SHP77 treated with DMSO at 0.1 percent for 48 hours (cell line): ENCODE measurements at places on chromosomes 5 and 9.
A peak's percentile ranks its signal among the peaks of the same experiment; 100 is the strongest.

GRCh38 chr5:60287174-60287771 is 393.7 kb upstream of the PDE4D start:
- DNase-seq = peak; percentile 19

DNA sequence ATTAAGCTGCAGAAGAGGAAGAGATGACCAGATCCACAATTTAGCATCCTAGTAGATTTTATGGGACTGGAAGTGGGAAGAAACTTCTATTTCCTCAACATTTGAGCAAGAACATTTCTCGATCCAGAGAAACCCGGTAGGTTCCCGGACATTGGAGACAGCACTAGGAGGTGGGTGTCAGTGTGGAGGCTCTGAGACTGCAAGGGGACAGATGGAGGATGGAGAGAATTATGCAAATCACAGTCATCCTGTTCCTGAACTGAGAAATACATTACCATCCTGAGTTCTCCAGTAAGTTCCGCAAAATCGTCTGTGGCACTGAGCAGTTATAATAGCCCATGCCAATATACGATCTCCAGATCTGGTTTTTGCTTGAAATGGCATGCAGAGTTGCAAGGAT is 25.6 kb downstream of the GLDC start:
- no peak for DNase-seq

DNA sequence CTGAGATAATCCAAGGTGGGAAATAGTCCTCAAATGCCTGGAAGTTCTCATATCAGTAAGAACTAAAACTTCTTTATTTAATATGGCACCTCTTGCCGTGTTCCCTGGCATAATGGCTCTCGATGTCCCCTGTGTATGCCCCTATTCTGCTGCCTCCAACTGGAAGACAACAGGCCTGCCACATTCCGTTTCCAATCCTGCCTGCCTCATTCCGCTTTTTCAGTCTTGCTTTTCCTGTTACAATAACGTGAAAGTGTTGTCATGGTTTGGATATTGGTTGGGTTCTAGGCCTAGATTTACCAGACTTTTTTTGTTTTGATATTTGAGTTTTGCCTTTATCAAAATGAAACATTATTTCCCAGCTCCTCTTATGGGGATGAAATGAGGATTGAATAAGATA is 98.2 kb downstream of the FOCAD start:
- DNase-seq = no peak

- DNase-seq = no peak
Measured at GRCh38 chr5:95417971-95418370, 26.8 kb downstream of the FAM81B start.

DNA sequence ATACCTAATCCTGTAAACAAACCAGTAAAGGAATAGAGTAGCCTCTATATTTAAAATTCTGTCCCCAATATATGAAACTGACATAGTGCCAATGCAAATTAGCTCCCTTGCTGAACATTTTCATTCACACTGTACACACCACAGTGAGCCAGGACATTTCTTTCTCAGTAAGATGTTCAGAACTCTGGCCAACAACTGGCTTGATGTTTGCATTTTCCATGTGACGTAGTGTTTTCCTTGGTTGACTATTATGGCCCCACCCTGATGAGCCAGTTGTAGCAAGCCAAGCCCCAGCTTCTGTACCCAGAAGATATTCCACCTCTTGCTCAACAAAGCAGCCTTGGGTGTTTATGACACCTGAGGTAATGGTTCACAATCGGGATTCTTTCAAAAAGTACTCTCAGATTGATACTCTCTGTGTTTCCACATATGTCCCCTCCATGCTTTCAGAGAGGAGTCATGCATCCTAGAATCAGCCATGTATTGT is 17.7 kb upstream of the ANXA1 start:
- DNase-seq = no peak

DNA sequence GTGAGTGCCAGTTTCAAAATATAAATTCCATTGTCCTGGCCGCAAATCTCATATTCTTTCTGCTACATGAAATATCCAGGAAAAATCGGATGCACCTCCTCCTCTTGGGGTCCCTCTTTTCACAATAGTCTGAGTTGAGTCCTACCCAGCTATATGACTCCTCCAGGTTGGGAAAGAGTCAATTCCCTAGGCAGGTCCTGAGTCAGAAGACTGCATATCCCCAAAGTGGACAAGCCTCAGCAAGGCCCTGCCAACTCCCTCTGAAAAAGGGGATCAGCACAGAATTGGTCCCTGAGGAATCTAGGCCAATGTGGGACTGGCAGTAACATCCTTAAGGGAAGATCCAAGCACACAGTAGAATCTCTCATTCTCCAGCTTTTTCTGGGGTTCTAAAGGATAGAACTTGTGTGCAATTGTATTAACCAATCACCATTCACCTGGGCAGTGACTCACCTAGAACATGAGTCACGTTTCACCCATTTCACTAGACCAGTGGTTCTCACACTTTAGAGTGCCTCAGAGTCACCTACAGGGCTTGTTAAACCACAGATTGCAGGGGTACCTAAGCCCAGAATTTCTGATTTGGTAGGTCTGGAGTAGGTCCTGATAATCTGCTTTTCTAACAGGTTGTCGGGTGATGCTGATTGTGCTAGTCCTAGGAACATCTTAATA is 44.7 kb upstream of the TMEM215 start:
- DNase-seq = no peak

- DNase-seq = no peak
Measured at GRCh38 chr5:111953351-111954127, 196.5 kb upstream of the NREP start.

DNA sequence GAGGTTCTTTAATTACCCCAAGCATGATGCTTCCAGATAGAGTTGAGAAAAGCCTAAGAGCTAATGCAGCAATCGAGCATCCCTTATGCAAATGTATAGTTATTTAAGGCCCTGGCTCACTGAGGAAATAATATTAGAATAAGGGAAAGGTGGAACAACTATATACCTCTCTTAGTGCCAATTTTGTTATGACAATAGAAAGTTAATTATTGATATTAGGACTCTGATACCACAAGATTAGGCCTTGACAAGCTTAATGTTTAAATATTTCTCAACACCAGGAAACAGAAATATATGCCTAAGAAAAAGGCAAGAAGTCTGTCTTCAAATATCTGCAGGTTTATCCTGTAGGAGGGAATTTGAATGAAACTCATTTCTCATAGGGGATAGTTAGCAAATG is 371.0 kb downstream of the PRELID2 start:
- DNase-seq = no peak

DNA sequence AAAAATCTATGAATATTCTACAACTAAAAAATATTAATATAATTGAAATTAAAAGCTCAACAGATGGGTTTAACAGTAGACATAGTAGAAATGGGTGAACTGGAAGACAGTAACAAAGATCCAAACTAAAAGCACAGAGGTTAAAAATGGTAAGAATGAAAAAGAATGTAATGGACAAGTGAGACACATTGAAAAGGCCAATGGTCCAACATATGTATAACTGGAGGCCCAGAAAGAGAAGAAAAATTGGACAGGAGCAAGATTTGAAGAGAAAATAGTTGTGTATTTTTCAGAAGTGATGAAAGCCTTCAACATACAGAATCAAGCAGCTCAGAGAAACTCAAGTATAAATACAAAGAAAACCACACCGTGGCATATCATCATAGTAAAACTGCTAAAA is 58.6 kb downstream of the PCDHGC5 start:
- no peak for DNase-seq

- DNase-seq = no peak
Measured at GRCh38 chr5:114054594-114054993, 307.3 kb upstream of the KCNN2 start.

GRCh38 chr9:13213337-13213736 is 66.2 kb downstream of the MPDZ start:
- no peak for DNase-seq

DNA sequence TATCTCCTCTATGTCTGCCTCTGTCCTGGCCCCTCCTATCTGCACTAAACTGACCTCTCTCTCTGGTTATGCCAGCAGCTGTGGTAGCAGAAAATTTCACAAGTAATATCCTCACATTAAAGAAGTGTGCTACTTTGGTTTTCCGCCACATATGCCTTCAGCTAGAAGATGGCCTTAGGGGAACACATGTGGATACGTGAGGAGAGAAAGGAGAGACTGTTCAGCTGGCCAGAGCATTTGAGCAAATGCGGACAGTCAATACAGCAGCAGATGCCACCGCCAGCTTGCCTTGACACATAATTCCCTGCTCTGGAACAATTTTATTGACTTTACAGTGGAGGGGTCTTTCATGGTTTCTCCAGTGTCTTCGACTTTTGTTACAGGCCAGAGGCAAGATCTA is 434.6 kb downstream of the TAF11L14 start:
- DNase-seq = peak; percentile 39

DNA sequence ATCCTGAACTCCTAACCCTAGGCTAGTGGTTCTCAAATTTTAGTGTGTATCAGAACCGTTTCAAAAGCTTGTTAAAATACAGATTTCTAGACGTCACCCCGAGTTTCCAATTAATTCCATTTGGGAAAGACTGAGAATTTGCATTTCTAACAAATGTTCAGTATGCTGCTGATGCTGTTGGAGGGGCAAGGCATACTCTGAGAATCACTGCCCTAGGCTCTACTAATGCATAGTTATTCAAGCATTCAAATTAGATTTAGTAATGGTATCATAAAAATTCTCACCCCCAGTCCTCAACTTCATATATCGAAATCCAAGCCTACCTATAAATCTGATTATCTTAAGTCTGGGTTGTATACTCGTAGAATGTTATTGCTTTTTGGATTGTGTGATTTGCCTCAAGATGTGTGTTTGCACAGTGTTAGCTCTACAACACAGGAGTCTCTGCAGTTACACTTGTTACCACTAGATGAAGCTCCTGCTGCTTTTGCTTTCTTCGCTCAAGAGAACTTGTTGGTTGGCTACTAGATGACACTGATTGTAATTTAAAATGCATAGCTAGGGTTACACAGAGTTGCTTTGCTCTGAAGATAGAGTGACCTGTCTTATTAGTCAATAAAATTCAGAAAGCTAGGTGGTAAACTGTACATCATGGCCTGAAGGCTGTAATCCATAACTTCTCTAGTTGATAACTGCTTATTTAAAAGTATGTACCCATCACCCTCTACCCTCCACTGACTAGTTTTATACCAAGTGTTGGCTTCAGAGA is 7.5 kb upstream of the ERAP2 start:
- DNase-seq = peak; percentile 42

DNA sequence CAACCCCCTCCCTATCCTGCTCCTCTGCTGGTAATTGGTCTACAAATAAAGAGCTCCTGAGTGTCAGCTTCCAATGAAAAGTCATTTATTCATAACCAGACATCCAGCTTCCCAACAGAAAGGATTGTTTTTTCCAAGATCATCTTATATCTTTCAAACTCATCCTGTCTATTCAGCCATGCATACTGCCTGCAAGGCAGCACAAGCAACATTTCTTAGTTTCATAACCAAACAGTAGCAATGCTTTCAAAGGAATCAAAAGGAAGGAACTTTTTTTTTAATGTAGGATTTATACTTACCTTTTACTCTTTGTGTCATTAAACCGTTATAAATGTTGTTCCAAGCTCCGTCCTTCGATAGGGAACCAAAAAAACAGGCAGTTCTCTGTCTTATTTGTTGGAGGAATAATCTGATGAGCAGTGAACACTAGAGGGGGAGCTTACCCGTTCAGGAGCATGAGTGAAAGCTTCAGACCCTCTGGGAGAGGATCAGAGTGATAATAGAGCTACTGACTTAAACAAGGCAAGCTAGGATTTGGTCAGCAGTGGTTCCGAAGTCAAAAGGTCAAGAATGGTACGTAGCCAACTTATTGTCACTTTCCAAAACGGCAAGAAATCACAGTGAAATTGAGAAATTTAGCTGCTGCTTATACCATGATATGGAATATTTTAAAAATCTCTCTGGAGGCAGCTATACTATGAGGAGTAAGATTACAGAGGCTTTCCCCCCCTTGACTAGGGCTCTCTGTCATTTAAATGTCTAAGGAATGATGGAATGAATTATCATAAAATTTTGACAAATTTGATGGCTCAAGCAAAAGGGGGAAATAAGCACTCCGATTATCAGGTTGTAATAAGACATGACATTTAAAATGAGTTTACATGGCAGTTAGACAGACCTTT is 892.9 kb downstream of the NR2F1-AS1 start:
- peak; percentile 67 for DNase-seq

DNA sequence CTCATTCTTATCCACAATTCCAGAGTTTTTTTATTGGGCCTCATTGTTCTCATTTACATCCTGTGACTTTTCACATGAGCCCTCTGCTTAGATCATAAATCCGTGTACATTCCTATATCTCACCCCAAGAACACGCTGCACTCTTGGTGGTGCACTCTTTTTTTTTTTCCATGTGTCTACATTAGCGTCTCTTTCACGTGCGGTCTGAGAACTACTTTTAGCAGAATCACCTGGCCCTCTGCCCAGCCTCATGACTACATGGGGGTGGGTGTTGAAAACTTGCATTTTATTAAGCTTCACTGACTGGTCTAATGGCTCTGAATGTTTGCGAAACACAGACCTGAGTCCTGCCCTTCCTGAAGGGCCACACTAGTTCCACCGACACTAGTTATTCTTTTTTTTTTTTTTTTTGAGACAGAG is 18.6 kb downstream of the C9orf57 start:
- DNase-seq = no peak

DNA sequence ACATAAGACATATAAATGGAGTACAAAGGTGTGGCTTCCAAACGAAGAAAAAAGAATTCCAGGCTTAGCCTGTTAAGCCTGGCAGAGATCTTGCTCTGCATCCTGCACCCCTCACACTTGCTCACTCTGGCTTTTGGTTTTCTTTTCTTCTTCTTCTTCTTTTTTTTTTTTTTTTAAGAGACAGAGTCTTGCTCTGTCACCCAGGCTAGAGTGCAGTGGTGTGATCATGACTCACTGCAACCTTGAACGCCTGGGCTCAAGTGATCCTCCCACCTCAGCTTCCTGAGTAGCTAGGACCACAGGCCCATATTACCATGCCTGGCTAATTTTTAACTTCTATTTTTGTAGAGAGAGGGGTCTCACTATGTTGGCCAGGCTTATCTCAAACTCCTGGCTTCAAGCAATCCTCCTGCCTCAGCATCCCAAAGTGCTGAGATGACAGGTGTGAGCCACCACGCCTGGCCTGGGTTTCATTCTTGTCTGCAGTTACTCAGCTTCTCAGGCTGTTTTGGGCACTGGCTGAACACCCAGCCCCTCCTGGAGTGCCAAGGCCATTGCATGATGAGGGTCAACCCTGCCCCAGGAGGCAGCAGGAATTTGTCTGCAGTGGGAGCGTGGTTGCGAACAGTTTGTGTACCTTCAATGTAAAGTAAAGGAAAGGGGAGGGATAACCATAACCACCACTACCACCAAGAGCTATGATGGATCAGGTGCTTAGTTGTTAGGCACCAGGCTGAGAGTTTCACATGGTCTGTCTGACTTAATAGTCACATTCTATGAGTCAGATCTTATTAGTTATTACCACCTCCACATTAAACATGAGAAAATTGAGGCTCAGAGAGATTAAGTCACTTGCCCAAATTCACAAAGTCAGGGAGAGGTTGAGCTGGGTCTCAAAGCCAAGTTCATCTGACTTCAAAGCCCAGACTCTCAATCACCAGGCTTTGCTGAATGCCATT is 219.2 kb upstream of the PANK3 start:
- no peak for DNase-seq

DNA sequence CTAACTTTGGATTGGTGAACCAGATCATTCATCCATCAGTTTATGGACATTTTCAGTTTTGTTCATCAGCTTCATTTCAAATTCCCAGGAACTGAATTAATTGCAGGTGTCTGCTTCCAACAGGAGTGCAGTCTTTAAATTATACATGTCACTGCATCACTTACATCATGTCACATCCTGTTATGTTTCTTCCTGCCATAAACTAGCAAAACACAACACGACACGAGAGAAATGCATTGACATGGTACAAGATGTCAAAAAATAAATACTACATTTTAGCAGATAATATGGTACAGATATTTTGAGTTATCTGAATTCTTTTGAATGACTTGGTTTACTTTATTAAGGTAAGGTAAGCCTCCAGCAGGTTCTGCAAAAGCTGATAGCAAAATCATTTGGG is 415.5 kb downstream of the NR2F1-AS1 start:
- DNase-seq = no peak
